ENCODE measurements at places on chromosomes 4 and X.

DNA sequence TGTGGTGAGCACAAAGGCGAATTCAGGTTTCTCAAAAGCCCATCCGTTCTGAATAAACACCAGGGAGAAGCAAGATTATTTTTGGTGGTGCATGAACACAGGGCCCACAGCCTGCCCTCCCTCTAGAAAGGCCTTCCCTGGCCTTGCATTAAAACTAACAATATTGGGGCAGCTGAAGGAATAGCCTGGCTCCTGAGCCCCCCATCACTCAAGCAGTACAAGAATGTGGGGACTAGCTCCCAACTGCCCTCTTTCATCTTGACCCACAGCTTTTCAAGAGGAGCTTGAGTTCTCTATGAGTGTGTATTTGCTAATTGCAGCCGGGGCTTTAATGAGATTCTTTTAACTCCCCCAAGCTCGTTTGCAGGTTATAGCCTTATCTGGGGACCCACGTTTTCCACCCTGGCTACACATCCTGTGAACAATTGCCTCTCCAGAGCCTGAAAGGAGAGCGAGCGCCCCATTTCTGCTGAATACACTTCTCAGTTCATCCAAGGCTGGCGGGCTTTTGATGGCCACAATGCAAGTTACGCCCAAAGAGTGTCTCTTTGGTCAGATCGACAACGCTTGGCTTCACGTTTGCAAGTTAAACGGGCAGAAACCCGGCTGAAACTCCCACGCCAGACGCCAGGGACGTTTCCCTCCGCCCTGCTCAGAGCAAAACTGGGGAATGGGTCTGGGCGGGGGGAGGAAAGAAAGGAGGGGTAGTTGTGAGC is 4.7 kb upstream of the GSX2 start:
- DNase-seq, result no peak

- no peak for DNase-seq
These were observed 200.0 kb downstream of the CFAP299 start for GRCh38 chr4:80535551-80535950.

GRCh38 chrX:38768079-38768478 is 33.2 kb upstream of the MID1IP1 start:
- no peak for DNase-seq

DNA sequence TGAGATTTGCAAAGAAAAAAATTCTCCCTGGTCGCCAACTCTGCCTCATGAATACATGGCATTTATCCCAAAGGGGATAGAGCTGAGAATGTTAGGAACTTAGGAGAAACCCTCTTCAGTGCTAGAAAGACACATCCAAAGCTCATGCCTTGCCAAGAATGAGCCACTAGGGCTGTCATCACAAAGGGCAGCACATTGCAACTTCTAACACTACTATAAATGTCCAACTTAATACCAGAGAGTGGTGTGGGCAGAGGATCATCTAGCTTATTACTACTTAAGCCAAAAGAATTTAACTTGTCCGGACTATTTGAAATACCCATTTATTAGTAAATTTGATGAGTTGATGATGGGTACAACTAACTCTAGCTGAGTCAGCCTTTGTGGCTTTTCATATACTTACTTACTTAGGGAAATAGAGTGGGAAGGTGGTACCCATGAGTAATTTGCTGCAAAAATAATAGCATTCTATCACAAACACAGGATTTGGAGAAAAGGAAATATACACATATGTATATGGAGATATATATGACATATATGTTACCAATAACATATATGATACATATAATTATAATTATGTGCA is 66.3 kb upstream of the GAB1 start:
- no peak for DNase-seq

DNA sequence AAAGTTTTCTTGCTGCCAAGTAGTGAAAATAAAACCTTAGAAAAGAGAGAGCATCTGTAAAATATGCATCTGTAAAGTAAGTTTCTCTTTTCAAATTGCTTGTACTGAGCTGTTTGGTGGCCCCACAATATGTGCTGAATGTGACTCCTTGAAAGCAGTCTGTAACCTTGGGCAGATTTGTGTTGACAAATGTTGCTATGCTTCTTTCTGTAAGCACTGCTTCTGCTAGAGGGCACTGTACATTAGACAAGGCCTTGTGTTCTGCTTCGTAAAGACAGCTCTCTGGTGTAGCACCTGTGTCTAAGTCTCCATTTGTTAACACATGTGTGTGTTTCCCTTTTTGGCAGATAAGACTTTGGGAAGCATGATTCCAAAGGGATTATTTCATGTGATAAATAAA is 56.6 kb upstream of the NRK start:
- no peak for DNase-seq

DNA sequence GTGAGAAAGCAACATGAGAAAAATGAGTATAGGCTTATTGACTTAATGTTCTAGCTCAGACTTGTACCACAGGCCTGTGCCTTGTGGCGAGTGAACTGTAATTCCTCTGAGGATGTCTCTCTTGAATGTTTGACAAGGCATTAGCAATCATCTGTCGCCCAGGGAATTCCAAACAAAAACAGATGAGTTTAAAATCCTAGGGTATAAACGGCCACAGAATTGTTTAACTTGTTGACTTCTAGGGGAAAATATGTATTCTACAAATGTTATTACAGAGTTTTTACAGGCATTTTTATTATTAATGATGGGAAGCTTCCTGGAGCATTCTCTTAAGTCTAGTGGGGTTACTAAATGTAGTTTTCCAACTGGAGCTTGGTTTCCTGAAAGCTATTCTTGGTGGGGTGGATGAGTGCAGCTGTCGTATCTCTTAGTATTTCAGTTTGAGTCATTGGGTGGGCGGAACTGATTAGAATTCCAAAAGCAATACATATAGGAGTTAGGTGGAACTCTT is 40.6 kb downstream of the ARHGAP10 start:
- DNase-seq, result no peak

- DNase-seq, result no peak
These were observed 13.7 kb downstream of the ADH6 start for GRCh38 chr4:99205153-99205979.

GRCh38 chr4:142377342-142378091 is 468.6 kb downstream of the INPP4B start:
- DNase-seq, result no peak

GRCh38 chr4:48122756-48123155 is 11.3 kb downstream of the TXK start:
- no peak for DNase-seq

GRCh38 chr4:170047771-170048354 is 21.7 kb upstream of the MFAP3L start:
- DNase-seq, result peak; percentile 17

DNA sequence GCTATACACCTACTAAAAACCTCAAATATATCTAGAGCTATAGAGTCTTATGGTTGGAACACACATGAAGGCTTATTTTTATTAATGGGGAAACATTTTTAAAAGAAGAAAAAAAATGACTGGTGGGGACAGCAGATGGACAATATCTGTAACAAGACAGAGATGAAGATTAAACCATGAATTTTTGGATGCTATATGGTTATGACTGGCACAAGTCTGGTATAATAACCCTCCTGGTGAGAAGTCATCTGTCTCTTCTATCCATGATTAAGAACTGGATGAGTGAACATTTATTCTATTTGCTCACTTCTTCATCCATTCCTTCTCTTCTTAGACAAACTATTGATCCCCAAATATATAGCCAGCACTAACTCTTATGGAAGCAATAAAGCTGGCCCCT is 104.4 kb downstream of the EFHC2 start:
- no peak for DNase-seq

DNA sequence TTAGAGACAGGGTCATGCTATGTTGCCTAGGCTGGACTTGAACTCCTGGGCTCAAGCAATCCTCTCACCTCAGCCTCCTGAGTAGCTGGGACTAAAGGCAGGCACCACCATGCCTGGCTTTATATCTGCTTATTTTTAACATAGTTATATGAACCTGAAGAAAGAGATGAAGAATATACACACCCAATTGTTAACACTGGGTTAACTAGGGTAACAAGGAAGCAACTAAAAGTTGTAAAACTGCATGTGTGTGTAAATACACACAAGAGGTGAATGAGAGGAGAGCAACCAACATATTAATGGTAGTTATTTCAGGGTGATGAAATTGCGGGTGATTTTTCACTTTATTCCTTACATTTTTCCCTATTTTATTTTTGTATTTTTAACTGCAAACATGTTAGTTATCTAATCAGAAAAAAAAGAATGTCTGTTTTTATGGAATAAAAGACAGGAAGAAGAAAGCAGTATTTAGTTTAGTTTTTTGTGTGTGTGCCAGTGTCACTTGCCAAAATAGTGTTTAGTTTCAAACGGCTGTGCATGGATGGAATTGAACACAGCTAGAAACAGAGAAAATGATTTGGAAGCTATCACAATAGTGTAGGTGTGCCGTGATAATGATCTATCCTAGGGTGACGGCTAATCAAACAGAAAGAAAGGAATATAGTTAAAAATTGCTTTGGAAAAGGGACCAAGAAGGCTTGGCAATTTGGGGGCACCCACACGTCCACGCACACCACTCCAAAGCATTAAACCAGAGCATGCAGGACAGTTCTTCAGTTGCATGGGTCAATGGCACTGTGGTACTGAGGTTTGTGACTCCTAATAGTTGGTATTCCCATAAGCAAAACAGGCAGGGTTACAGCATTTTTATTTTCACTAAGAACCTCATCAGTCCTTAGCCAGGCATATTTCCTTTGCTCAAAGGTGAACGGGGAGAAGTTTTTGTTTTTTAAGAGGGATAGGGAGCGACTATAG is 89.1 kb upstream of the KLHL13 start:
- DNase-seq, result no peak

GRCh38 chr4:159174645-159175084 is 71.8 kb downstream of the RAPGEF2 start:
- DNase-seq, result no peak

DNA sequence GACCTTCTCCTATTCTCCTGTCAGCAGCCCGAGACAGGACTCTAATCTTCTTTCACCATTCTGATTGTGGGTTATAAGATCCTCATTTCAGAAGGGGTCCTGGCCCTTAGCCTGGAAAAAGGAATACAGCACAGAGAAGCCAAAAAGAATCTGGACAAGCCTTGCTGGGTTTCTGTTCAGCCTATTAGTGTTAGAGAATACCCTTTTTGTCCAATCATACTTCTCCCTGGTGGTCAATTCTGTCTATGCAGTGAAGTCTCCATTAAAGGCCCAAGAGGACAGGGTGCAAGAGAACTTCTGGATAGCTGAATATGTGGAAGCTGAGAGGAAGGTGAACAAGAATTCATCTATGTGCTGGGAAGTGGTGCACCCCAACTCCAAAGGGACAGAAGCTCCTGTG is 105.7 kb upstream of the AGA start:
- no peak for DNase-seq

DNA sequence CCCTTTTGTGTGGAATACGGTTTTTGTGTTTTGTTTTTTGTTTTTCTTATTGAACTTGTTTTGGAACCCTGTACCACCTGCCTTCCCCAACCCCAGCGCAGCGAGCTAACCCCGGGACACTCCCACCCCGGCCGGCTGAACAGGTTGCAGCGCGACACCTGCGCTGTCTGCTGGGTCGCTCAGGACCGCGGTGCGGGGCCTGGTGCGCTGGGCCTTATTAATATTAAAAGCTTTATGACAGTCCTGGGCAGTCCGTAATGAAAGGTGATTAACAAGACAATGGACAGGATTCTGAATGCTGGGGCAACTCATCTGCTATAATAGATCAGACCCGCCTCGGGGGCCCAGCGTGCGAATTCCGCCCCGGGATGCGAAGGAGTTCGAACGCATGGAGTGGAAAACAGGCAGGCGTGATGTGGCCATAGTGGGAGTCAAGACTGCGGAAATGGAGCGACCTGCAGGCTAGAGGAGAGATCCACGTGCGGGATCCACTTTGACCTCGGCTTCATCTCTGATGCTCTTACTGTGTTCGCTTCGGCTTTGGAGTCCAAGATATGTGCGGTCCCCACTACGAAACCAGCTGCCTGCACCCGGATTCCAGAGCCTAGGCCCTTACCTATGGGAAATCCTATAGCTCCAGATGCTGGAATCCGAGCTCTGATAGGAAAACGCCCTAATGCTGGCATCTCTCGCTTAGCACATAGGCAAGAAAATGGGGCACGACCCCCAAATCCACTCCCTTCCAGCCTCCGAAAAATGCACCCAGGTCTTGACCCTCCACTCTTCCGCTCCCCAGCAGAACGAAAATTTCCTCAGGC is 69.0 kb upstream of the TMEM33 start:
- DNase-seq, result no peak
